ENCODE measurements at places on chromosomes 6 and 20.
A peak's percentile ranks its signal among the peaks of the same experiment; 100 is the strongest.

DNA sequence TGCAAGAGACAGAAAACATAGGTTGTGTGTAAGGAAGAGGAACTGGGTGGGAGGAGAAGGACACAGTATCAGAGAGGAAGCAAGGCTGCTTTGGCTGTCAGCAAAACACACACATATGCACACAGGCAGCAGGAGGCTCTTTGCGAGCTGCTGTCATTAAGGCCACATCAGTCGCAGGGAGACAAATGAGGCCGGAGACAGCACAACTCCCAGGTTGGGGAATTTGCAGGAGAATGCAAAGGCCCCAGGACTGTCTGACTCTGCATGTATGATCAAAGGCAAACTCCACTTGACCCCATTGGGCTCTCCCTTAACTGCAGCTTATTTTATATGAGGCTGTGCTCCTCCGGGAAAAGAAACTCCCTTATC, 35.3 kb downstream of the METTL24 start:
- no peak for DNase-seq

DNA sequence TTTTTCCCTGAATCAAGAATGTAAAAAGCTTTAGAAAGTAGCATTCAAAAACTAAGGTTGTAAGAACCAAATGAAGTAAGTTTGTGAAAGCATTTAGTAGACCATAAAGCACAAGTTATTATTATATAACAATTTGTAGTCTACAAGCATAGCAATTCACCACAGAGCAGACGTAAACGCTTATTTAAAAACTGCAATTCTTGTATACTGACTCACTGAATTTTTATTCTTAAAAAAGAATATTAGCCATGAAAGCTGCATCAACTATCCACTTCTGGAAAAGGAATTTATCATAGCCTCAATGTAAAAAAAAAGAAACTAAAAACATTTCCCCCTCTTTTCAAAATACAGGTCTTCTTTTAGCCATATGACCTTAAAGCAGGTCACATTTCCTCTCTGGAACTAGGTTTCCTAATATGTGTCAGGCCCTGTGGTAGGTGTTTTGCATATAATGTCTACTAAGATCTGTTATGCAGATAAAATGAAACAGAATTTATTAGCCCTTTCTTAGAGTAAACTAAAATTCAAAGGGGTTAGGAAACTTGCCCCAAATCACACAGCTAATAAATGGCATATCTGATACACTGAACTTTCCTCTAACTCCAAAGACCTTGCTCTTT, 2.1 kb downstream of the MAP3K7 start:
- no peak for DNase-seq

DNA sequence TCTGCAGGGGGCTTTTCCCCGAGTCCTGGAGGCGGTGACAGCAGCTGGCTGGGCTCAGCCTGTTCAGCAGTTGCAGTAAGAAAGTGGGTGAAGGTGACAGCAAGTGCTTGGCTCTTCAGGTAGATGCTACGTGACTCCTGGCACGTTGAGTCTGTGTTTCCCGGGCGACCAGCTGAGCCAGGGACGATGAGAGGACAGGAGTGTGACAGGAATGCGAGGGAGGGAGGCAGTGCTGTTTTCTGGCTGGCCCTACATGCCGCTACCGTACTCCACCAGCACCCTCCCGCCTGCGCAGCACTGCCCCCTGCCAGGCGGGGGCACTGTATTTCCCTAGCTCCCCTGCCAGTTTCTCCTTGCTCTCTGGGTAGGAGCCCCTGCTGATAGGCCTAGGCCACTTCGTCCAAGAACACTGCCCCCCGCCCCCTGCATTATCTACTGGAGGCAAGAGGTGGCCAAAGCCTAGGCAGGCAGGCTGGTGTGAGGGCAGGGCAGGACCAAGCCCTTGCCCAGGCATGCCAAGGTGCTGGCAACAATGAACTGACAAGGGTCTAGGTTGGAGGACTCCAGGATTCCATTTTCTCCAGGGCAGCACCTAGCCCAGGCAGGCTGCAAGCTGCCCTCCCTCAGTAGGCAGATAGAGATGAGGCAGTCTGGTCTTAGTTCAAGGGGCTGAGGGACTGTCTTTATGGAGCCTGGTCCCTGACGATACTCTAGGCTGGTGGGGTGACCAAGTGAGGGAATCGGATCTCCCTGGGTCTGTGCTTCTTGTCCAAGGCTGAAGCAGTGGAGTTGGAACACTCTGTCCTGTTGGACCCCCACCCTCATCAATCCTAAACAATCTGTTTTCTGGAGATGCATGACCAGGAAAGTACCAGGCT, 19.2 kb downstream of the MRPS18A start:
- DNase-seq: peak; percentile 37

- peak; percentile 84 for DNase-seq
These were observed 94.0 kb downstream of the SHLD1 start for GRCh38 chr20:5844063-5844681.

GRCh38 chr6:138882369-138883017, 86.6 kb downstream of the ECT2L start:
- DNase-seq: no peak

- DNase-seq: no peak
These were observed 30.5 kb upstream of the HFE start for GRCh38 chr6:26056583-26057350.

Measured in stimulated activated CD8-positive, alpha-beta memory T cell treated with anti-CD3 and anti-CD28 coated beads, Interleukin-7, amount 100 ng/mL, for 48 hours (primary cell).